Caco-2 (cell line): ENCODE measurements at places on chromosomes 1 and 21.

GRCh38 chr1:97245682-97246081 lies 524.1 kb downstream of the PTBP2 start:
- no peaks in the 10 kb centered on the region for H3K27me3 ChIP-seq
- DNase-seq = no peak
- H3K36me3 ChIP-seq = no peaks in the 10 kb centered on the region
- H3K4me1 ChIP-seq = no peaks in the 10 kb centered on the region
- H3K27ac ChIP-seq = no peak overlapping the region
- no peak overlapping the region for H3K4me3 ChIP-seq

GRCh38 chr1:8345621-8346415 lies 27.9 kb downstream of the SLC45A1 start:
- no peaks in the 10 kb centered on the region for H3K27me3 ChIP-seq
- H3K27ac ChIP-seq = no peak overlapping the region
- DNase-seq = no peak
- H3K36me3 ChIP-seq = no peaks in the 10 kb centered on the region
- H3K4me3 ChIP-seq = no peak overlapping the region
- no peaks in the 10 kb centered on the region for H3K4me1 ChIP-seq

DNA sequence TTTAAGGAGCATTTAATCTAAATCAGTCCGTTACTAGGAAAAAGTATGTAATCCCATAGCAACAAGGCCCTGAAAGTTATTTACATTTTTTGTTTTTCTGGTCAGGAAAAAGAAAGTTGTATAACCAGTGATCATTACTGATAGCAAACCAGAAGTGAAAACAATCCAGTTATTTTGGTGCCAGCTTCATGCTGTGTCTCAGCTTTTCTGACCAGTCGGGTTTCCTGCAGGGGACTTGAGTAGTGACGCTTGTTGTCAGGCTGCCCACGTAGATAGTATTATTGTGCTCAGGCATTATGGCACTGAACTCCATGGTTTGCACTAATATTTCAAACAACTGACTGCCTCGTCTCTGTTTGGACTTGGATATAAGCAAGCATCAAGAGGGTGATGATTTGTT lies 55.2 kb downstream of the SASS6 start:
- DNase-seq = no peak
- no peak overlapping the region for H3K27ac ChIP-seq
- H3K27me3 ChIP-seq = no peaks in the 10 kb centered on the region
- peaks cover 7% of the 10 kb centered on the region; the same call in 1 of the 2 replicates for H3K4me1 ChIP-seq
- no peaks in the 10 kb centered on the region for H3K36me3 ChIP-seq

GRCh38 chr1:11645670-11646265 lies 8.5 kb downstream of the FBXO2 start:
- no peak overlapping the region for H3K4me3 ChIP-seq
- no peaks in the 10 kb centered on the region for H3K27me3 ChIP-seq
- no peaks in the 10 kb centered on the region for H3K36me3 ChIP-seq
- H3K4me1 ChIP-seq = no peaks in the 10 kb centered on the region
- no peak overlapping the region for H3K27ac ChIP-seq
- DNase-seq = peak; percentile 70

DNA sequence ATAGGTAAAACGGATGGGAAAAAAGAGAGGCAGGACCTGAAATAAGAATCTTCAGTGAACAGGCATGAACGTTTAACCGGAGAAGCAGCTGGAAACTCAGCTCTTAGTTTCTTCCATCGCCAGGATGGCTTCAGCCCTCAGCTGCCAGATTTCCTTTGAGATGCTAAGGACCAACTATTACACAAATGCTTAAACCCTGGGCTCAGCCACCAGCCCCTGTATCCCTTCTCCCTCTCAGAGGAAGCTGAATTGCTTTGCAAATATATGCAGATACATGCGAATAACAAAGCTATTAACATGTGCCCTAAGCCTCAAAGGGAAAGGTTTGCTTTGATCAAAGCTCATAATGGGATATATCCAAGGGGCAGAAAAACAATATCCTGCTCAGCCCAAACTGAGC lies 515.1 kb downstream of the OMA1 start:
- no peaks in the 10 kb centered on the region for H3K36me3 ChIP-seq
- no peak for DNase-seq
- no peaks in the 10 kb centered on the region for H3K27me3 ChIP-seq
- no peak overlapping the region for H3K4me3 ChIP-seq
- H3K27ac ChIP-seq = no peak overlapping the region
